ENCODE measurements at places on chromosomes 1 and 21.

GRCh38 chr1:115118611-115119010 lies 29.3 kb upstream of the TSPAN2 start:
- DNase-seq: no peak

GRCh38 chr1:117596023-117596720 lies 9.7 kb upstream of the TENT5C start:
- no peak for DNase-seq

DNA sequence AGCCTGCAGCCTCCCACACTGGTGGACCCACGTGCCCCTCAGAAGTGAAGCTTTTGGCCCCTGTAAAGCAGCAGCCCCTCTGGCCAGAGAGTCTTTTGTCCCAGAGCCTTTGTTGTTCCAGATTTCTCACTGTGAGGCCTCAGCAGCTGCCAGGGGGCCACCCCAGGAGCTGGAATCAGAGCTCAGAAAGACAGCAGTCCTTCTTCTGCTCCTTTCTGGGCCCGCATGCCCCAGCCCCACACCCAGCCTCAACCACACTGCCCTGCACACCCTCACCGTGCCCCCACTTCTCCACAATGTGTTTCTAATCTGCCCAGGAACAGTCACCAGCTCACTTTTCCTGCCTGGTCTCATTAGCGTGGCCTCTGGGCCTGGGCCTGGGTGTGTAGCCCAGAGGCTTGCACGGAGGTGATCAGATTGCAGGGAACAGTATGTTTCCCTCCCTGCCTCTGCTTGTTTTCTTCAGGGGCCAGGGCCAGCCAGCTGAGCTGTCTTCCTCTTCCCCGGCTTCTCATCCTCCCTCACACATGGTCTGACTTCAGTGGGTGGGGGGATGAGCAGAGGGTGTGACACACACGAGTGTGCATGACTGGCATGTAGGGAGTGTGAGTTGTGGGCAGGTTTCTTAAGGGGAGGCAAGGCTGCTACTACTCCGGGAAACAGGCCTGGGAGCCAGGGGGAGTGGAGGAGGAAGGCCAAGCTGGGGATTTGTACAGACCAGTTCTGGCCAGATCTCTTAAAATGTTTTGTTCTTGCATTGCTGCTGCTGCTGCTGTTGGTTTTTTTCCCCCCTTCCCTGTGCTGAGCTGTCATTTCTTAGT lies 82.5 kb upstream of the ZNF648 start:
- no peak for DNase-seq

GRCh38 chr1:221742555-221743415 lies 896 bp upstream of the DUSP10 start:
- DNase-seq: peak; percentile 66

DNA sequence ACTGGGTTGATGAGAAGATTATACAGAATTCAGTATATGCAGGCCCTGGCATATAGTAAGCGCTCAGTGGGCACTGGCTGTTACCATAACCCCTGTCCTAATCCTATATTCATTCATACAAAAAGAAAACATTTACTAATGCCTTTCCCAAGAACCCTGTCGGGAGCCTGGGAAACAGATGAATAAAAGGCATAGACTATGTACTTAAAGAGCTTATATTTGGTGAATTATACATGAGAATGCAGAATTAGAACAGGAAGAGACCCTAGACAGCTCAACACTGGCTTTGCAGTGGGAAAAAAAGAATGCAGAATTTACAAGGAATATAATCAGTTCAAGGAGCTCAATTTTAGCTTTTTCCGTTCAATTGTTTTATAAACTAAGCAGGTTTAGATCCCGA lies 10.9 kb downstream of the AK2 start:
- no peak for DNase-seq

- DNase-seq: no peak
Observed at GRCh38 chr1:221148660-221149059, 269.4 kb downstream of the HLX start.

- no peak for DNase-seq
Observed at GRCh38 chr1:66353257-66353656, 180.7 kb upstream of the SGIP1 start.

GRCh38 chr1:43302201-43302600 lies 1.4 kb downstream of the TIE1 start:
- DNase-seq: no peak

DNA sequence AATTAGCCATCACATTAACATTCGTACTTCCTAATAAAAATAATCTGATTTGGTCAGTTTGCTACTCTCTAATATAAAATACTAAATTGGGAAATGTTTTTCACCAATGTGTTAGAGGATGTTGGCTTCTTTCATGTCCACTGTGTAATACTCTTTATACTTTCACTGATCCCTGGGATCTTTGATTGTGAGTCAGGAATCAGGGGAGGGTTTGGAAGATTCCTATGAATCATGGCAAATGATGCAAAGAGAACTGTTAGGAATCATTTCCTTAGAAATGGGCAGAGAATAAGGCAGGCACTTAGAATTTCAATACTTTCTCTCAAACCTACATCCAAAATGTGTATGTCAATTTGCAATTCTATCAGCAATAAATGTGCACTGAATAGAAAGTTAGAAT lies 31.0 kb downstream of the KRTAP24-1 start:
- DNase-seq: no peak

DNA sequence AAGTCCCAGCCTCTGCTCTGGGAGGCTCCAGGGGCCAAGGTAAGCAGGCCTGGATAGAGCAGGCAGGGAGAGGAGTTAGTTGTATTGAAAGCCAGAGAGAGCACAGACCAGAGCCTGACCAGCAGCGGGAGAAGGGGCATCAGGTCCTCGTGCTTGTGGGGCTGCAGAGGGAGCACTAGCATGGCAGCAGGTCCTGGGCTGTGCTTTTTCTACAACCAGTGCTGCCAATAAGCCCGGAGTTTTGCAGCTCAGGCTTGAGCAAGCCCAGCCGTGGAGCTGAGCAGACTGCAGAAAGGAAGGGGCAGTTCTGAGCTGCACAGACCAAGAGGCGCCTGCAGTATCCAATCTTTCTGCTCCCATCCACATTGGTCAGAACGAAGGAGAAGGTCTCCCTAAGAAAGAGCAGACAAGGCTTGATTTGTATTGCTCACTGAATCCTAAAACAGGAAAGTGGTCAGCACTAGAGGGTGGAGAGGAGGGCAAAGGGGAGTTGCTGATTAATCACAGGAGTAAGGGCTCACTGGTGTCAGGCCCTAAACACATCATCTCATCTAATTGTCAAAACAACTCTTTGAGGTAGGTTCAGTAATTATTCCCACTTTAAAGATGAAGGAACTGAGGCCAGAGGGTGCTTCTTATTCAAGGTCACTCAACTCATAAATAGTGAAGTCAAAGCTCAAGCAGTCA lies 2.7 kb downstream of the DENND2D start:
- DNase-seq: peak; percentile 43

- DNase-seq: no peak
Observed at GRCh38 chr1:86515597-86515996, 31.3 kb upstream of the CLCA4 start.

- no peak for DNase-seq
Observed at GRCh38 chr1:172815740-172816139, 156.8 kb downstream of the FASLG start.

DNA sequence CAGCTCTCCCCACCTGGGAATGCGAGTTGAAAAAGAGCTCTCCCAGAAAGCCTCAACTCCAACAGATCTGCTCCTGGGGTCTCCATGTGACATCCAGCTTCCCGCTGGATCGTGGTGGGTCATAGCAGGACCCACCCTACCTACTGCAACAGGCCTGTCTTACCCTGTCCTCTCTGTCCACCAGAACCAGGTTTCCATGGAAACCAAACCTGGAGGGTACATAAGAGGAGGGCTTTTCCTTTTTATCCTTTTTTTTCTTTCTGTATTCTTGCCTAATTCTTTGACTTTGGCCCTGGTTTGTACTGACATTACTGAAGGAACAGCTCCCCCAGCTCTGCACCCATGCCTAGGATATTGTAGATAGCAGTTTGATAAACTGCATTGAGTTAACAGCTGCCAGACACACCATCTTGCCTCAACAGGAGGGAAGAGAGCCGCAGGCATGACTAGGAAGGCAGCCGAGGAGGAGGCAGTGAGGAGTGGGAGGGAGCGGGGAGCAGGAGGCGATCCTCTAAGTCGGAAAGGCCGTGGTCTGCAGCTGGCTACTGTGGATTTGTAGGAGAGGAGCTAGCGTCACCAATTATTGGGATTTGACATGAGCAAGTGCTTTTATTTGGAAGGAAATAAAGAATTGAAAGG lies 9.7 kb upstream of the FMOD start:
- no peak for DNase-seq

GRCh38 chr1:65948609-65949229 lies 156.0 kb downstream of the PDE4B start:
- DNase-seq: no peak

DNA sequence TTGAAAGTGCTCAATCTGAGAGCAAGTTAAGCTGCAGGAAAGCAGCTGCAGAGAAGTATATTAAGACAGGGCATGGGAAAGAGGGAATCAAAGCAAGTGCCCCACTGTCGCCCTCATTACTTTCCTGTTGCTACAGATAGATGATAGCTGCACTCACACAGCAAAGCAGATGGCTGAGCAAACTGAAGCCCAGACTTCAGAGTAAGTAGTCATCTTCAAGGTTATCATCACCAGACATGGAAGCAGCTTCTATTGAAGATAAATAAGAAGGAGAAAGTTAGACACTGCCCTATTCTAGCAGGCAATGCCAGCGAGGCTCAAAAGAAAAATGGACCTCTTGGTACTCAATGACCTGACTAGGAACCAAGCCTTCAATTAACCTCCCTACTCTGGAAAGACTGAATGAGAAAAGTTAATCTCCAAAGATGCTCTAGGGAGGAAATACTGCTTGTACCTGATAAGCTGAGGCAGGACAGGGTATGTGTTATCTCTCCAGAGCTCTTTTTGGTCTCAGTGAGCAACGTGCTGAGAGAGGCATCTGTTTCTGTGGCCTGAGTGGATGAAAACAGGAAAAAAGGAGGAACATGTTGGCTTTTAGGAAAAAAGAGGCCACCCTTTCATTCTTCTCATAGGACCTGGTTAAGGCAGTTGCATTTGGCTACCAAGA lies 11.1 kb upstream of the MRPL9 start:
- no peak for DNase-seq

DNA sequence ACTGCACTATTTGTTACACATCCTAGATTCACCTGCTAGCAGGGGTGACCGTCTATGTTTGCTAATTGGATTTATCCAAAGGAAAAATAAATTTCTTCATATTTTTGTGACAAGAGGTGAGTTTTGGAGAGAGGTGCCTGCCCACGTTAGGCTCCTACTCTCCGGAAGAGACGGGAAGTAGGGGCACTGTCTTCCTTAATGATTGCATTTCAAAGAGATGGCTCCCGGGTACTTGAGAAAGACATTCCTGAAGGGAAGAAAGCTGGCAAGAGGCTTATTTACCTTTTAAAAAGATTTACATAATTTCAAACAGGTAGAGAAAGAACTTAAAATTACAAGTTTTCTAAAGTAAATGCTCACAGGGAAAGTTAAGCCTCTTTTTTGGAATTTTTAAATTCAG lies 18.7 kb upstream of the IL19 start:
- no peak for DNase-seq

- no peak for DNase-seq
Observed at GRCh38 chr1:66267201-66267940, 266.6 kb upstream of the SGIP1 start.

DNA sequence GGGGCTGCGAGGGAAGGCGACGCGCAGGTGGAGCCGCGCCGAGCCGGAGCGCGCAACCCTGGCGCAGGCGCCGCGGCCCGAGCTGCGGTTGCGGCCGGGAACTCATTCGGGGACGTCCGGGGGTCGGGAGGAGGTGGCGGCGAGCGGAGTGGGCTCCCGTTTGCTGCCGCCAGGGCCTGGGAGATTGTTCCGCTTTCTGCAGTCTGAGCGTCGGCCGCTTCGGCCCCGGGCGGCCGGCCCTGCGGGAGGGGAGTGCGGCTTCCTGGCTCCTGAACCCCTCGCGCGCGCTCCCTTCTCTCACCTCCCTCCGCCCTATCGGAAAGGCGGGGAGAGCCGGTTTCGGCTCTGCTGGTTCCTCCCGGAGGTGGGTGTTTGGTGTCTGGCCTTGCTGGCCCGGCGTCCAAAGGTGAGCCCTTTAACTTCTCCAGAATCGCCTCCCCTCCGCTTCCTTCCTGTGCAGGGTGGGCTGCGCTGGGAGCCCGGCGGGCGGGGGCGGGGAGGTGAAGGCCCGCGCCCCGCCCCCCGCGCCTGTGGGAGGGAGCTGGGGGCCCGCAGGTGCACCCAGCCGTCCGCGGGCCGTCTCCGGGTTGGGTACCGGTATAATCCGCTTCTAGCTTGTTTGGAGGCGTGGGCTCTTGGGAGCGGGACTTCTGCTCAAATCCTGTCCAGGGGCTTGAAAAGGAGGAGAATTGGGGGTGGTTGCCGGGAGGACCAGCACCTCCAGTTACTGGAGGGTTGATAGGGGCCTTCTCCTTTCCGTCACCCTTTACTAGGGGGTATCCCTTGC lies 683 bp downstream of the LRRC8D start:
- peak; percentile 7 for DNase-seq

- DNase-seq: no peak
Observed at GRCh38 chr1:200794506-200795065, 55.9 kb downstream of the CAMSAP2 start.

DNA sequence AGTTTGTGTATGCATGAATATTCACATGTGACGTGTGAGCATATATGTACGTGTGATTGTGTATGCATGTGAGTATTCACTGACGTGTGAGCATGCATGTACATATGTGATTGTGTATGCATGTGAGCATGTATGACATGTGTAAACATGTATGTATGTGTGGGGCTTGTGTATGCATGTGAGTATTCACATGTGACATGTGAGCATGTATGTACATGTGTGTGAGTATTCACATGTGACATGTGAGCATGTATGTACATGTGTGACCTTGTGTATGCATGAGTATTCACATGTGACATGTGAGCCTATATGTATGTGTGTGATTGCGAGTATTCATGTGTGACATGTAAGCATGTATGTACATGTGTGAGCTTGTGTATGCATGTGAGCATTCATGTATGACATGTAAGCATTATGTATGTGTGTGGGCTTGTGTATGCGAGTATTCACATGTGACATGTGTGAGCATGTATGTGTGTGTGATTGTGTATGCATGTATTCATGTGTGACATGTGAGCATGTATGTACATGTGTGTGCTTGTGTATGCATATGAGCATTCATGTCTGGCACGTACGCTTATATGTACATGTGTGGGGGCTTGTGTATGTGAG lies 47.8 kb downstream of the COL18A1 start:
- no peak for DNase-seq

GRCh38 chr1:173420330-173420806 lies 56.8 kb upstream of the PRDX6 start:
- peak; percentile 16 for DNase-seq

DNA sequence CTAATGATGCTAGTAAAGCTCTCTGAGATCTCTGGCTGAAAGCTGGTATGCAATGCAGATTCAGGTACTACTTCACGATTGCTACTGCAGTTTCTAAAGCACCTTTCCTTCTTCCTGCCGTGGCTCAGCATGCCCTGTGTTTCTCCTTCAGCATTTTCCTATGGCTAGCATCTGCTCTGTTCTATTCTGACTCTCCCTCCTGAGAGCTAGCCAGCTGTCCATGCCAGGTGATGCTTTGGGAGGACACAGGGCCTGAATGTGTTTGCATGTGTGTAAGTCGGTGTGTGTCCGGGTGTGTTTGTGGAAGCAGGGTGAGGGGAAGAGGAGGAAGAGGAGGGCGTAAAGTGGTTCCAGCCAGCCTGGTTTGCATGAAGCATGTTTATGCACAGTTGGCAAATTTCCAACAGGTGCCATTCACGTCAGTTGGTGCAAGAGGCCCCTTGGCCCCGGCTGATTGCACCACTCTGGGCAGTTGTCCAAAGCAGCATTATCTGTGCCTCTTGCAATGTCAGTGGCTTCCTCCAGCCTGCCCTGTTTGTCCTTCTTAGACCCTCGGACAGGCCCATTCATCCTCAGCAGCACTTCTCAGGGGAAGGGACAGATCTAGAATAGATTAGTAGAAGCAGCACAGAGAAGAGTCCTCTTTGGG lies 433.3 kb downstream of the DISC1 start:
- DNase-seq: no peak

GRCh38 chr1:69611316-69611715 lies 43.6 kb downstream of the LRRC7 start:
- no peak for DNase-seq
